ENCODE measurements at places on chromosomes 13 and 19.

DNA sequence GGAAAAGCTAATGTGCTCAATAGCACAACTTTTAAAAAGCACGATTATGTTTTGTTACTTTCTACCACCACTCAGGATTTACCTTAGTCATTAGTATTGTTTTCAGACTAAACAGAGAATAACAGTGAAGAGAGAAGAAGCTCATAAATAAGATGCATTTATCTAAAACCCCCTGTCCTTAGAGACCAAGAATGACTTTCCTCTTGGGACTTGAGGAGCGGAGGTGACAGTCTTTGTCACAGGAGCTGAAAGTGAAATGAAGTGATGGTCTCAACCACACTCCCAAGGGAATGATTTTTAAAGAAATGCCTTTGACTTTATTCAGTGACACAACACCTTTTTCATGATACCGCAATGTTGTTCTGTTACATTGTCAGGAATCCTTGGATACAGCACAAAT is 190.6 kb upstream of the NBEA start:
- DNase-seq, result no peak

- DNase-seq, result no peak
These were observed 1.2 kb downstream of the MED26 start for GRCh38 chr19:16626796-16627192.

- no peak for DNase-seq
These were observed 90.9 kb downstream of the KDM4B start for GRCh38 chr19:5059793-5060192.

- peak; percentile 89 for DNase-seq
These were observed 8.3 kb upstream of the MZF1 start for GRCh38 chr19:58581227-58582141.

DNA sequence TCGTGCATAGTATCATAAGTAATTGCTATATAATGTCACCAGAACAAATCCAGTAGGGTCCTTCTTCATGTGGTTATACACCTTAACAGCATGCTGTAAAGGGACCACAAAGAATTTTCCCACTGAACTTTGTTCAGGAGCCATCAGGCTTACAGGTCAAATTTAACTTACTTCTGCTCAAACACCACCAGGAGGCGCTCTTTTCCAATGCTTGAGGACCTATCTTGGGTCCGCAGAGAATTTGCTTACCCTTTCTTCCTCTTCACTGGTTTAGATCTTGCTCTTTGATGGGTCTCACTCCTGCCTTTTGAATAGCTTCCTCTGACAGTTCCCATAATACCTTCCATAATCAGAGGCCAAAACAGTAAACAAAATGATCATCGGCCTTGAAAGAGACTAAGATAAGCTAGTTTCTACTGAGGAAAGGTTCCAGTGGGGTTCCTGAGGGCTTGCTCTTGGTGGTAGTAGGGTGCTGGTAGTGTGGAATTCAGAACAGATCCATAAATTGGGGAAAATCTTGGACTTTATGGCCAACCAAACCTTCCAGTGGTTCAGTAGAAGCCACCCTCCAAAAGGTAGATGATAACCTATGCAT is 37.4 kb downstream of the SCGB2B2 start:
- peak; percentile 22 for DNase-seq

DNA sequence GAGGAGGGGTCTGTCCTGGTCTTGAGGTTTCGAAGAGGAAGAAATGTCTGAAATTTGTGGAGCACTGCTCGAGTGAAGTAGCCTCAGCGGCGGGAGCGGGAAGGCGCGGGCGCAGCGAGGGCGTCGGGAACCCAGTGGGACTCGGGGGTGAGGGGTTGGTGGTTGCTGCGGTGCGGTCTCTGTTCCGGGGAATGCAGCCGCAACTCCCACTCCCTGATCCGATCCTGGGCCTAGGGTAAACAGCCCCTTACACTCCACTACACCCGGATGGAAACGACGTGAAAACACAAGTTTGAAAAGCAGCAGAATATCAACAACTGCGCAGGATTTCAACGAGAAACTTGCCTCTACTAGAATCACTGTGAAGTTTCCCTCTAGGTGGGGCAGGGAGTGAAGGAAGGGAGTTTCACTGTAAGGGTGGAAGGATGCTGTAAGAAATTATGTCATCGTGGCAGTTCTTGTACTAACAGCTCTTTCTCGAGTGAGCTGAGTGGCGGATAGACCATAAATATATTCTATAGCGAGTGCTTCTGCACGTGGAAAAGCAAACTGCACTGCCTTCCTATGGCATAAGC is 2.0 kb upstream of the KLF12 start:
- DNase-seq, result peak; percentile 40
